NCI-H2107 (cell line): ENCODE measurements at places on chromosomes 1 and 21.

DNA sequence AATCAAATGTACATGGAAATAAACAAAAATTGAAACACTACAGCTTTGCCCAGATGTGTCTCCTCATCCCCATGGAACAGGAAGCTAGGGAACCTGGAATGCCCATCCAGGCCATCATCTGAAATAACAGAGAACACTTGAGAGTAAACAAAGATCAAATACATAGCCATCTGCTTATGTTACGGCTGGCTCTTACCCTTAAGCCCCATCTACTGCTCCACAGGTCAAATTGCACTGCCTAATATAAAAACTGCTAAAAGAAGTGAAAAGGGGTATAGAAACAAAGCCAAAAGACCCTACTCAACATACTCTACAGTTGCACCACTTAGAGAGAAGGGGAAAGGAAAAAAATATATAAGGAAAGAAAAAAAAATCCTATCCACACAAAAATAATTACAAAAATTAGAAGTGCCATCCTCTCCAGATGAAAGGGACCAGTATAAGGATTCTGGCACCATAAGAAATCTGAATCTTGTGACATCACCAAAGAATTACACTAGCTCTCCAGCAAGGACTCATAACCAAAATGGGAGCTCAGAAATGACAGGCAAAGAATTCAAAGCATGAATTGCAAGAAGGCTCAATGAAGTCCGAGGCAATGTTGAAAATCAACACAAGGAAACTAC, 26.9 kb downstream of the OR6Y1 start:
- DNase-seq = no peak

DNA sequence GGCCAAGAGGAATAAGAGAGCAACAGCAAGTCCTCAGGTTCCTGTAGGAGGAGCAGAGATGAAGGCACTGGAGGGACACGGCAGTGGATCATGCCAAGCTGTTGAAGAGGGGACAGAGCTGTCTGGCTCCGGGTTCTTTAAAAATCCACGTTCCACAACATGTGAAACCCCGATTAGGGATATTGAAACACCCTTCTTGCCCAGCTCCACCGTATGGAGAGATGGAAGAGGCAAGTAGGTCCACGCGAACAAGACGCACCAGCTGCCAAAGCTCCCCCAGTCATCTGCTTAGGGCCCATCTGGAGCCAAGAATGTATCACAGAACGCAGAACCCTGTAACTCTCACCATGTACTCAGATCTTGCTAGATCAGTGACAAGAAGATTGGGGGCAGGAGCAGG, 3.9 kb downstream of the C1orf198 start:
- DNase-seq = no peak

DNA sequence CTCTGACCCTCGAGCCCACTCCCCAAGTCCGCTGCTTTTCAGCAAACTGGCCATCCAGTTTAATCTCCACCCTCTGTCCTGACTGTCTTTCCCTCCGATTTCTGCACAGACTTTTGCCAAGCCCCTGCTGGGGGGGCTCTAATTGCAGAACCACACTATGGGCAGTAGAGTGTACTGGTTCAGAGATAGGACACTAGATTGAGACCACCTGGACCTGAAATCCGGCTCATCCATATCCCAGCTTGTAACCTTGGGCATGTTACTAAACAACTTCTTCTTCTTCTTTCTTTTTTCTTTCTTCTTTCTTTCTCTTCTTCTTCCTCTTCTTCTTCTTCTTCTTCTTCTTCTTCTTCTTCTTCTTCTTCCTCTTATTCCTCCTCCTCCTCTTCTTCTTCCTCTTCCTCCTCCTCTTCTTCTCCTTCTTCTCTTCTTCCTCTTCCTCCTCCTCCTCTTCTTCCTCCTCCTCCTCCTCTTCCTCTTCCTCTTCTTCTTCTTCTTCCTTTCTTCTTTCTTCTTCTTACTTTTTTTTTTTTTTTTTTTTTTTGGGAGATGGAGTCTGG, 7.7 kb downstream of the LRRC71 start:
- no peak for DNase-seq

DNA sequence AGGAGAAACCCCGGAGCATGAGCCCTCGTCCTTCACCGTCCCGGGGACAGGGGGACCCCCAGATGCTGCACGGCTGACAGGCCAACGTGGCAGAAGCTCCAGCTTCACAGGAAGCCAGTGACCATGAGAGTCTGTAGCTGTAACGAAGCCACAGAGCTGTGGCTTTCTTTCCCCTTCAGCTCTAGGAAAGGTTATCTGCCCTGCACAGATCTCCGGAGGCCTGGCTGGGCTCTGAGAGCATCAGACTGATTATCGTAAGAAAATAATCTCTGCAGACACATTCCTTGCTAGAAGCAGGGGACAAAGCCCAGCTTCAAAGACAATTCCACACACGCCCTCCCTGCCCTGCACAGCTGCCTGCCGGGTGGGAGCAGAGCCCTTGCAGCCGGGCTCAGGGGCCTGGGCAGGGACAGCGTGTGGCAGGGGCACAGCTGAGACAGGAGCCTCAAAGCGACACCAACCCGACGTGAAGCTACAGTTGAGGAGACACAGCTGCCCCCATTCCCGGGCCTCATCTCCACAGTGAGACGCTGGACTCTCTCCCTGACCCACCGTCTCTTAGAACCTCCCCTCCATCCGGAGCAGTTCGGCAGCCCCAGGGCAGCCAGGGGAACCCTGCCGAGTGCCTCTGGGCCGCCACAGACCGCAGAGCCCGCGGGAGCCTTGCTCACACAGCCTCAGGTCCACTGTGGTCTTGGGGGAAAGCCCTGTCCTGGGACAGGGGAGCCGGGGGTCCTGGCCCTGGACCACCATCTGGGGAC, 30.6 kb downstream of the POFUT2 start:
- no peak for DNase-seq

GRCh38 chr1:245937316-245938045, 569.6 kb downstream of the SMYD3 start:
- DNase-seq = no peak
